ENCODE measurements at places on chromosomes 2 and 18.
A peak's percentile ranks its signal among the peaks of the same experiment; 100 is the strongest.

DNA sequence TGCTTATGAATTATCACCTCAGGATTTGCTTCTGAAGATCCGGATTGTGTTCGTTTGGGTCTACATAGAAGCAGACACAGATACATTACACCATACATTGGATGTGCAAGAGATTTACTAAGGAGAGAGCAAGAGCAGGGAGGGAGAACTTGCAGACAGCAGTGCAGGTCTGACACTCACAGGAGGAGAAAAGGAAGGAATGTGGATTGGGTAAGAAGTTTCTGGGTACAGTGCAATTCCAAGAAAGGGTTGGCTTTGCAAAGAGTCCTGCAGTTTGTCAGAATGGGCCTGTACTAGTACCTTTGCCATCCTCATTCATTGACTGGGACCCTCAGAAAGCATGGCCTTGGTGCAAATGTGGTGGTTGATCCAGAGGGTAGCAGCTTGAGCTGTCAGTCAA lies 4.8 kb upstream of the THOC1 start:
- DNase-seq, result no peak

DNA sequence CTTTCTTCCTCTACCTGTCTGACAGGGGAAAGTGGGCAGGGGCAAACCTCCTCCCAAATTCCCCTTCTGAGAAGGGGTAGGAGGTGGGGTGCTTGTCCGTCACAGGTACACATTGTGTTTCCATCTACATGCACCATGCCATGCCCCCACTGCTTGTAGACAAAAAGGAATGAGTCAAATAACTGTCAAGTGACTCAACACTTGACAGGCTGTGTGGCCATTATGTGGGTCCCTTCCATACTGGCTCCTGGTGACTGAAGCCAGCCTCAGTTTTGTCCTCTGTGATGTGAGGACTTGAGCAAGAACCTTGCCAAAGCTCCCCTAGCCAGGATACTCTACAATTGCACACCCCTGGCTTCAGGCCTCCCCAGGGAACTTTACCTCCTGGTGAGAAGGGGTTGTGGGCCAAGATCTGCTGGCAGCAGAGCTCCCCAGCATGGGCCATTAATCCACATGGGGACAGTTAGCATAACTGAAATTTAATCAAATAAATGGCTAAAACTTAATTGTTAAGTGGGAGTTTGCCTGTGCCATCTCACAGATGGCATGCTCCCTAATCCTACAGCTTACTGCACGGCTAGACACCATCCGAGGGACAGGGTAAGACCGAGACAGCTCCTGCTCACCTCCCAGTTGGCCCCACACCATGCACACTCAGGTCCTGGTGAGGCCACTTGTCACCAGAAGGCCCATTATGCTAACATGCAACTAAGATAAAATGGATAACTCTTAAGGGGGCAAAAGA lies 140.2 kb downstream of the BCL11A start:
- no peak for DNase-seq

DNA sequence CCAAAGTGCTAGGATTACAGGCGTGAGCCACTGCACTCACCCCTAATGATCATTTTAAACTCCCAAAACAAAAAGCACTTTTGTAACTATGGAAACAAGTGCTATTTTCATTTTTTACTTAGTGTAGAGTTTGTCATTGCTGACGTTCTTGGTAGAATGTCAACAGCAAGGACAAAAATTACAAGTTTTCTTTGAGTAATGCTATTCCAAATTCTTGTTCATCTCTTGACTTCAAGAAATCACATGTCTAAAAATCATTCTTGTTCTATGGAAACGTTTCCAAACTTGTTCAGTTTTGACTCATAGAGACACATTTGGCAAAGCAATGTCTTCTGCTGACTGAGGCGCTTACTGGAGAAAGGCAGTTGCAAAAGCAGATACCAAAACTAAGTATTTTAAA lies 82.6 kb downstream of the MBP start:
- DNase-seq, result no peak

- no peak for DNase-seq
Measured at GRCh38 chr2:71066856-71067255, 1.6 kb upstream of the NAGK start.

DNA sequence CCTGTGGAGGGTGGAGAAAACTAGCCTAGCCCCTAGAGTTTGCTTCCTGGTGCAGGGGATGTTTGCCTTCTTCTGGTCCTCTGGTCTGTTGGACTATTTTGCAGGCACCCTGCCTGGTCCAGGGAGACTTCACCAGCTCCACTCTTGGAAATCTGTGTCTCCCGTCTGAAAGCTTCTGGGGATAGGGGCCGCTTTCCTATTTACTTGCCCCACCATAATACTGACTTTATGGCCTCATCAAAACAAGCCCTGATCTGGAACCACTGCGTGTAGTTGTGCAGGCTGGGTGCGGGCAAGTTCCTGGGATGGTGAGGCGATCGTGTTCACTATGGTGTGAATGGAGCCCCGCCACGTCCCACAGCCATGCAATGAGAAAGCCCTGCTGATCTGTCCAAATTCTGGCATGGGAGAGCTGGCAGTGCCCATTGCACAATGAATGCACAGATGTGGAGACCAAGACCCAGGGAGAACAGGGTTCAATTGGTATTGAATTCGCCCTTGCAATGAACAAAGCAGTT lies 74.3 kb downstream of the DDX1 start:
- no peak for DNase-seq

DNA sequence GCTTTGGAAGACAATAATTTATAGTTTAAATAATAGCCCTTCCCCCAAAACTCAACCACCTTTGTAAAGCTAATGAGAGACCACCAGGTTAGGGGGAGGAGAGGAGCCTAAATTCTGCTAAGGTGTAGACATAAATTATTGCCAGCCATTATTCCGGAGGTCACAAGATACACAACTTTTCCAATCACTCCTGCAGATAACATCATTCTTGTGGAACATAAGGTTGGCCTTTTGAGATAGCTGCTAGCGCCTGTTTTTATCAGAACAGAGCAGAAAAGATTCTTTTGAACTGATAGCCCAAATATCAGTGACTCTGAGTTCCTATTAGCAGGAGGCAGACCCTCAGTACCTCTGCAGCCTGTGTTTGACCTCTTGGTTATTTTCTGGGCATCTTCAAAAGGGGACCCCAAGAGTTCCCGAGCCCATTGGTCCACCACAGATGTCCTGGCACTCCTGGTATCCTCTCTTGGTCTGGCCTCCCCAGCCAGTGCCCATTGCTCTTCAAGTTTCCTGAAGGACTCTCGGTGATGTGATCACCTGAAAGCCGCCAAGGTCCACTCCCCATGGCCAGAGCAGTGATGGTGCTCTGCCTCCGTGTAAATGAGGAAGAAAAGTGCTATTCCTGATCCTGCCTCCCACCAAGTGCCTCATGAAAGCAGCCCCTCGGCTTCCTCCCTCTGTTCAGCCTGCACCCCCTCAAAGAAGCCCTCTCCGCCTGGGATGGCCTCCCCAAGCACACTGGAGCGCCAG lies 38.5 kb upstream of the LAPTM4A start:
- no peak for DNase-seq

- no peak for DNase-seq
Measured at GRCh38 chr2:98015671-98016070, 19.9 kb upstream of the TMEM131 start.

- DNase-seq, result no peak
Measured at GRCh38 chr2:241081643-241082340, 20.3 kb downstream of the MTERF4 start.

GRCh38 chr2:10022041-10022421 lies 21.3 kb upstream of the KLF11 start:
- DNase-seq, result no peak

DNA sequence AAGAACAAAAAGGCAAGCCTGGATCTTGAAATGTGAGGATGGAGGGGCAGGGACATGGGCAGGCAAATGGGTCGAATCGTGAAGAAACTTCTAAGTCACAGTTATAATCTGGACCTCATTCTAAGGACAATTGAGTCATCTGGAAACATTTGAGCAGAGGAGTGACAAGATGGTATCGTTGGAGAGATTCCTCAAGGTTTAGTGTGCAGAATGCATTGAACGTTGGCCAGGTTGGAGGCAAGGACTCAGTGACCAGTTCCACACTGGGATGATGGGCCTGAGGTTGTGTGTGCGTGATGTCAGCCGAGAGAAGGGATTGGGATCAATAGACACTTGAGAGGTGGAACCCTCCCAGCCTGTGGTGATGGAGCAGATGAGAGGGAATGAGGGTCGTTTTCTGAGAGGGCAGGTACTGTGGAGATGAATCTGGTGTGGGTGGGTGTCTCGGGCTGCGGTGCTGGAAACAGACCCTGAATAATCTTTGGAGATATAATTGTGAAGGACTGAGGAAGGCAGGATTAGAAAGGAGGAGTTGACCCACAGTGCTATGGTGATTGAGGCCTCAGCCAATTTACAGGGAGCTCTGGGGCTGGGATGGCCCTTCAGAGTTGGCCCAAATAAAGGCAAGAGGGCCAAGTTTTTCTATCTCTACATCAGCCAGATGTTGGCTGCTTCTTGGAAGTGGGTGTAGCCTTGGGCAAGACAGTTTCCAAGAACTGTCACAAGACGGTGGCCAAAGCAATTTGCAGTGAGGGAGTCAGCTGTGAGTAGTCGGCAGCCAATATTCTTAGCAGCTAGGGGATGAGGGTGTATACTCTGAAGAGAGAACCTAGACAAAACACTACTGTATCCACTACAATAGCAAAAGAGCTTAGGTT lies 5.8 kb upstream of the ZNF532 start:
- DNase-seq, result no peak

- DNase-seq, result no peak
Measured at GRCh38 chr2:62215306-62216064, 19.6 kb downstream of the B3GNT2 start.

DNA sequence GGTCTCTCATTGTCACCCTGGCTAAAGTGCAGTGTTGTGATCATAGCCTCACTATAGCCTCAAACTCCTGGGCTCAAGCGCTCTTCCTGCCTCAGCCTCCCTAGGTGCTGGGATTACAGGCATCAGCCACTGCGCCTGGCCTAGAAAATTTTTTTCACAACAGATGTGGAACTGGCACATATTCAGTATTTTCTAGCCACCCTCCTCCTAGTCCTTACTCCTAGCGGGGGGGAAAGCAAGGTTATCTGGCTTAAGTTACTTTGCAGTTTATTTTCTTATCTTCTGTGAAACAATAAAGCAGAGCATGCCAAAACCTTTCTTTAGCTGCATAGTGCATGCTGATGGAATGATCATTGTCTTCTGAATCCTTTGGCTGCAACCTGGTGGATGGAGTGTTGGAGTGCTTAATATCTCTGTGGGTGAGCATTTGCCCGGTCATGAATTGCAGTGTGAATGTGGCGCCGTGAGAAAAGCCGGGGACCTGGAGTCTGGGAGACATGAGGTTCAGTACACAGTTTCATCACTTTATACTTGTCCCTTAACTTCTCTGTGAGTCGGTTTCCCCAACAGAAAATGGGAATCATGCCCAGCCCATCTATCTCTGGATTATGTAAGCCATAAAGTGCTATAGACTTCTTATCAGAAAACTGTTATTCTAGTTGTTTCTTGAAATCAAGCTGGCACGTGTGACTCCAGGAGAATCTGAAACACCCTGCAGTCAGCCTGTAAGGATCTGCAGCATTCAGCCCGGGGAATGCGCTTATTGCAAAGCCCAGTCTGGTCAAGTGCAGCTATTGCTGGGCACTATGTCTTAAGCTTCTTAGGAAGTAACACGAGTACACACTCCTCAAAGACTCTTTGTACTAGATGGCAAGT lies 38.2 kb upstream of the MAP3K20 start:
- peak; percentile 66 for DNase-seq

- DNase-seq, result no peak
Measured at GRCh38 chr2:11239666-11240462, 84.6 kb downstream of the SLC66A3 start.

- no peak for DNase-seq
Measured at GRCh38 chr18:37764541-37765288, 199.1 kb upstream of the CELF4 start.

DNA sequence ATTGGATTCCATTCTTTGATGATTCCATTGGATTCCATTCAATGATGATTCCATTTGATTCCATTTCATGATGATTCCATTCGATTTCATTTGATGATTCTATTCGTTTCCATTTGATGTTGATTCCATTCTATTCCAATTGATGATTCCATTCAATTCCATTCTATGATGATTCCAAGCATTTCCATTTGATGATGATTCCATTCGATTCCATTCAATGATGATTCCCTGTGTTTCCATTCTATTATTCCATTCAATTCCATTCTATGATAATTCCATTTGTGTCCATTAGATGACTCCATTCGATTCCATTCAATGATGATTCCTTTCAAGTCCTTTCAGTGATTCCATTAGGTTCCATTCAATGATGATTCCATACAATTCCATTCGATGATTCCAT lies 1090.5 kb downstream of the RPIA start:
- no peak for DNase-seq

GRCh38 chr2:237199577-237199976 lies 113.9 kb downstream of the COPS8 start:
- DNase-seq, result no peak

GRCh38 chr2:232028631-232029030 lies 67.1 kb downstream of the DIS3L2 start:
- DNase-seq, result peak; percentile 69

DNA sequence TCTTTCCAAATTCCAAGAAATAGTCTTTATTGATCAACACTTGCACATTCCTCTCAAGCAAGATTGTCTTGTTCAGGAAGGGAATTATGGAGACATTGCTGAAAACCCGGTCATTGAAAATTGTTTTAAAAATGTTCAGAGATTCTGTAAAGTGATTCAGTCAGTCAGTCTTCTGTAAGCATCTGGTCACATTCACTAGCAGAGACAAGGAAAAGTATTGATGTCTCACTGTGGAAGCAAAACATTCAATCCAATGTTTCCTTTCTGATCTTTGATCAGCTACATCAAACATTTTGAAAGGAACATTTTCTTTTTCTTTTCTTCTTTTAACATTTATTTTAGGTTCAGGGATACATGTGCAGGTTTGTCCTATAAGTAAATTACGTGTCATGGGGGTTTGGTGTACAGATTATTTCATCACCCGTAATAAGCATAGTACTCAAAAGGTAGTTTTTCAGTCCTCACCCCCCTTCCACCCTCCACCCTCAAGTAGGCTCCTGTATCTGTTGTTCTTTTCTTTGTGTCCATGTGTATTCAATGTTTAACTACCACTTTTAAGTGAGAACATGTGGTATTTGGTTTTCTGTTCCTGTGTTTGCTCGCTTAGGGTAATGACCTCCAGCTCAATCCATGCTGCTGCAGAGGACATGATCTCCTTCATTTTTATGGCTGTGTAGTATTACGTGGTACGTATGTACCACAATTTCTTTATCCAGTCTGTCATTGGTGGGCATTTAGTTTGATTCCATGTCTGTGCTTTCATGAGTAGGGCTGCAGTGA lies 61.2 kb downstream of the CTNNA2 start:
- DNase-seq, result no peak

DNA sequence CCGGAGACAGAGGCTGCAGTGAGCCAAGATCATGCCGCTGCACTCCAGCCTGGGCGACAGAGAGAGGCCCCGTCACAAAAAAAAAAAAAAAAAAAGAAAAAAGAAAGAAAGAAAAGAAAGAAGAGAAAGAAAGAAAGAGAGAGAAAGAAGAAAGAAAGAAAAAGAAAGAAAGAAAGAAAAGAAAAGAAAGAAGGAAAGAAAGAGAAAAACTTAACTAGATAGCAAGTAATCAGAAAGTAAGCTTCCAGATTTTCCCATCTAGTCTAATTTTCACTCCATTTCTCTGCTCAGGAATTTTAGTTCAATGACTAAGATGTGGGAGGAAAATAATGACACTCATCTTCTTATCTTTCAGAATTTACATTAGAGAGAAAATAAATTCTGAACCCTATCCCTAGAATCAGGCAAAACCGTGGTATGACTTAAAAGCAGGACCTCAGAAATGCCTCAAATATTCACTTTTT lies 2.4 kb downstream of the GFPT1 start:
- DNase-seq, result no peak

All from Right ventricle myocardium superior (tissue), 1 donor.